Activated CD8-positive, alpha-beta memory T cell treated with anti-CD3 and anti-CD28 coated beads for 1 hour (primary cell): ENCODE measurements at places on chromosomes 11 and 22.

- DNase-seq = no peak
These were observed 2.8 kb downstream of the IL17RA start for GRCh38 chr22:17087498-17088131.

- DNase-seq = no peak
These were observed 44.3 kb downstream of the LRRC32 start for GRCh38 chr11:76626266-76626665.

- no peak for DNase-seq
These were observed 33.5 kb downstream of the ETS1 start for GRCh38 chr11:128553662-128554362.

GRCh38 chr11:75430714-75431532, 2.1 kb downstream of the KLHL35 start:
- DNase-seq = no peak

DNA sequence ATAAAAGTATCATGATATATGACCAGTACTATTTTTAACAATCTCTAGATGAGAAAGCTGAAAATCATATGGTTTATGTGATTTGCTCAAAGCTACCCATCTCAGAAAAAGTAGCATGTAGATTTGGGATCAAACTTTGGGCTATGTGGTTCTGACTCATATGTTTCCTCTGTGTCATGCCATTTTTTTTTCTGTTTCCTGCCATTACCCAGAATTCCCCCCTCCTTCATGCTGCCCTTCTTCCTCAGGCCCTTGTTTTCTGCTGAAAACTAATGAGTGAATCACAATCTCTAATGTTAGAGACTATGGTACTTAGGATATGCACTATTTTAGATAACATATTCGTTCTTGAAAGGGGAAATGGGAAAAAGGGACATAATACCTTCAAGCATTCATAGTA, 80.7 kb downstream of the JRKL start:
- DNase-seq = no peak

DNA sequence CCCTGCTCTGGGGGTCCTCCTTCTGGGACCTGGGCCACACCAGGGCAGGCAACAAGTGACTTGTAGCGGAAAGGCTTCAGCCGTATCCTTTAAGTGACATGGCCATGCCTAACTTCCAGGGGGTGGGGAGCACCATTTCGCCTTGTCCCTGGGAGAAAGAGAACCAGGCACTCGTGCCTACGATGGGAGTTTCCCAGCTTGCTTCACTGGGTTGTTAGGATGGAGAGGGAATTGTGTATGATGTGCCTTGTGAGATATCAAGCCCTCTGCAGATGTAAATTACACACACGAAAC, 151.4 kb downstream of the CACNA1I start:
- no peak for DNase-seq

DNA sequence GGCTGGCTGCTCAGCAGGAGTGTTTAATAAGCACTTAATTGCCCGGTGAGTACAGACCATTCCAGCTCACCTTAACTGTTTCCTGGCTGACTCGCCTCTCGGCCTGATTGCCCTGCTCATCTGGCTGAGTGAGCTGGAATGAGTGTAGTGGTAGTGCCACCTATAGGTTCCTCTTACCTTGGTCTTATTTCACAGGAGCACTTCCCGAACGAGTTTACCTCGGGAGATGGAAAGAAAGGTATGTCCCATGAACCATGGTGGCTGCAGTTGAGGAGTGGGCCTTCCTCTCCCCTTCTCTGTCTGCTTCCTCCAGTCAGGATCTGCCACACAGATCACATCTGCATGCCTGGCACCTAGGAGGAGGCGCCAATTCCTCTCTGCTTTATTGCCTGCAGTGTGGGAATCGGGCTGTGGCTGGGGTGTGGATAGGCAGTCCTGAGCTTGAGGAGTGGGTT, 26.7 kb downstream of the UPB1 start:
- no peak for DNase-seq

DNA sequence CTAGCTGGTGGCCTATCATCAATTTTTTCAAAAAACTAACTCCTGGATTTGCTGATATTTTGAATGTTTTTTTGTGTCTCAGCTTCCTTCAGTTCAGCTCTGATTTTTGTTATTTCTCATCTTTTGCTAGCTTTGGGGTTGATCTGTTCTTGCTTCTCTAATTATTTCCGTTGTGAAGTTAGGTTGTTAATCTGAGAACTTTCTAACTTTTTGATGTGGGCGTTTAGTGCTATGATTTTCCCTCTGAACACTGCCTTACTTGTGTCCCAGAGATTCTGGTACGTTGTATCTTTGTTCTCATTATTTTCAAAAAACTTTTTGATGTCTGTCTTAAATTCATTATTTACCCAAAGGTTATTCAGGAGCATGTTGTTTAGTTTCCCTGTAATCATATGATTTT, 19.1 kb downstream of the NARS2 start:
- no peak for DNase-seq
